Daoy (cell line): ENCODE measurements at places on chromosomes 11 and 22.

- DNase-seq = peak; percentile 72
These were observed 1031.8 kb downstream of the NTM start for GRCh38 chr11:132402071-132402684.

GRCh38 chr11:869399-870126, 26.9 kb downstream of the TSPAN4 start:
- DNase-seq = no peak

DNA sequence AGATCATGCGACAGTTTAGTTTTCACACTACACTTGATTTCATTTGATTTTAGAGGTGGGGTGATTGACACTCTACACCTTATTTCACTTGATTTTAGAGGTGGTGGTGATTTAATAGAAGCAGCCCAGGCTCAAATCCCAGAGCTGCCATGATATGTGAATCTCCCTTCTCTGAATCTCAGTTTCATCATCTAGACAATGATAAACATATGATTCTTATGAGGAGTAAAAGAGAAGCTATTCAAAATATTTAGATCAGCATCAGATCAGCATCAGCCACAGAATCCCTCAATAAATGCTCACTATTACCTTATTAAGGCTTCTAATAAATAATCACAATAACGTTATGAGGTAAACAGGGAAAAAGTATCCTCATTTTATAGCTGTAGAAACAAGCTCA, 98.8 kb downstream of the MSANTD4 start:
- DNase-seq = no peak

- DNase-seq = no peak
These were observed 662.2 kb upstream of the CNTN5 start for GRCh38 chr11:98358551-98358950.

GRCh38 chr11:57214494-57214893, 22.6 kb downstream of the APLNR start:
- peak; percentile 47 for DNase-seq

DNA sequence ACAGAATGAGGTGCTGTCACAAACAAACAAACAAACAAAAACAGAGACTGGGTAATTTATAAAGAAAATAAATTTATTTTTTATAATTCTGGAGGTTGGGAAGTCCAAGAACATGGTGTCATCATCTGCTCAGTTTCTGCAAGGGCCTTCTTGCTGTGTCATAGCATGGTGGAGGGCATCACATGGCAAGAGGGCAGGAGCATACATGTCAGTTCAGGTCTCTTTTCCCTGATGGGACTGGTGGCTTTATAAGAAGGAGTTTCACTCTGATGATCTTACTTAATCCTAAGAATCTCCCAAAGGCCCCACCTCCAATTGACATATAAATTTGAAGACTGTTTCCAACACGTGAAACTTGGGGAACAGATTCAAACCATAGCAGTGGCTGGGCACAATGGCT, 135.7 kb downstream of the NECTIN1 start:
- DNase-seq = no peak

- peak; percentile 86 for DNase-seq
These were observed 44.7 kb downstream of the CACNG2 start for GRCh38 chr22:36658900-36659299.

DNA sequence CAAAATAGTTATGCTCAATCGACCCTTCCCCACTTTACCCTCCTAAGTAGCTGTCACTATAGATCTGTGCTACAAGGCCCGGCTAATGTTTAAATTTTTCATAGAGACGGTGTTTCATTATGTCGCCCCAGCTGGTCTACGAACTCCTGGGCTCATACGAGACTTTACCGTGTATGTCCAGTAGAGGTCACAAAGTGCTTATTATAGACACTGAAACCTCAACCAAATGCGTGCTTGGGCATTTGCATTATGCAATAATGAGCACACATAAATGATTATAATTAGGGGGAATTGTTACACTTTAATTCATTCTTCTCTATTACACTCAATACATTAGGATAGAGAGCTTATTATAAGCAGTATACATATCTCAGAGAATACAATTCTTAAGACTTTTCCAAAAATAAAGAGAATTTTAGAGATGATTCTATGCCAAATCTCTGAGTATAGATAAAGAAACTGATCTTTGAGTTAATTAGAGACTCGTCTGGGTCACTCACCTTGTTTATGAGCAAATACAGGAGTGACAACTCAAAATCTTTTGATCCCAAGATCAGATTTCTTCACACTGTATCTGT, 12.5 kb upstream of the MRPL16 start:
- peak; percentile 57 for DNase-seq

- peak; percentile 66 for DNase-seq
These were observed 58.2 kb downstream of the RRAS2 start for GRCh38 chr11:14300661-14301304.

- DNase-seq = no peak
These were observed 779.5 kb downstream of the METTL15 start for GRCh38 chr11:28887681-28888080.

- no peak for DNase-seq
These were observed 21.1 kb downstream of the UBASH3B start for GRCh38 chr11:122676638-122677037.

GRCh38 chr22:23305321-23305910, 125.1 kb downstream of the BCR start:
- DNase-seq = peak; percentile 86

GRCh38 chr11:23780231-23780630, 716.6 kb upstream of the LUZP2 start:
- no peak for DNase-seq

- no peak for DNase-seq
These were observed 19.6 kb upstream of the TP53I11 start for GRCh38 chr11:44970293-44970692.

DNA sequence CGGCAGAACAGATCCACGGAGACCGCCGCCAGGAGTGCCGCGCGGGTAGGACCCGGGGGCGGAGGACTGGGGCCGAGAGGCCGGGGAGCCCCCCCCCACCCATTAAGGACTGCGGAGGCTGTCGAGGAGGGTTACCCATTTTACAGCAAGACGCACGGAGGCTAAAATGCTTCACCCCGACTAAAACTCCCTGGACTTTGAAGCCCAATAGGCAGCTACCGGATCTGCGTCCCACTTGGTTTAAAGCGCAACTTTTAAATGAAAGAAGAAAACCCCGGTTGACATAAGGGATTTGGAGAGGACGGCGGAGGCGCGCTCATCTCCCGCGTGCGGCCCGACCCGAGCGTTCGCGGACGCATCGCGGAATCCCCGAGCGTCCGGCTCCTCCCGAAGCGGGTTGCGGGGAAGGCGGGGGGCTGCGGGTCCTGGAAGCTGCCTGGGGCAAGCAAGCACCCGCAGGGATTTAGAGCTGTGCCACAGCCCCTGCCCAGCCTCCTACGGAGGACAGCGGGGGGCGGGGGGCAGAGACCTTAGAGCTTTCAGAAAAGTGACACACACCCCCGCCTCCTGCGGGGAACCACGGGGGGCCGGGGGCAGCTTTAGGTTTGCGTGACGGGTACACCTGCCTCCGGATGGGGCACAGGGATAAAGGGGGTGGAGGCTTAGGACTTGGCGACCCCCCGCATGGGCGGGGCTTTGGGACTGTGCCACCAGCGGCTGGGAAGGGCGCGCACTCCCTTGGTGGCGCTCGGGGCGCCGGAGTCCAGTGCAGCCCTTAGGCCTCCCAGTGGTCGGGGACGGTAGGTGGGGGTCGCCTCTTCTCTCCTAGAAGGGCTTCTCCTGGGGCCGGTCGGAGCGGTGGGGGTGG, 760 bp upstream of the CELSR1 start:
- DNase-seq = peak; percentile 53

DNA sequence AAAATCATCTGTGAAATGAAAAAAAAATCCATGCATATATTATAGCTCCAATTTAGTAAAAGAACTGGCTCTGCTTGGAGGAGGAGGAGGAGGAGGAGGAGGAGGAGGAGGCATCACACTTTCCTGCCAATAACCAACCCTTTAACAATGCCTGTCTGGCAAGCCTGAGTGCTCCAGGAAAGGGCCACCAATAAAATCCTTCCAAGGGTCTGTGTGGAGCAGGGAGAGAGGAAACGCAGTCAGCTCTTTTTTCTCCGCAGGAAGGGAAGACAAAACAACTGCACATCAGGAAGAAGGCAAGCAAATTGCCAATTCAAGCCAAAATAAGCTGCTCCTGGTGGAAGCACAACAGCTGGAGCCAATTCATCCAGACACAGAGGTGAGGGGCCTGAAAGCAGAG, 139.0 kb downstream of the KCNC1 start:
- DNase-seq = no peak

- DNase-seq = no peak
These were observed 23.0 kb downstream of the AMPD3 start for GRCh38 chr11:10478066-10478465.
